WTC11 (cell line): ENCODE measurements at places on chromosomes 5 and 9.

DNA sequence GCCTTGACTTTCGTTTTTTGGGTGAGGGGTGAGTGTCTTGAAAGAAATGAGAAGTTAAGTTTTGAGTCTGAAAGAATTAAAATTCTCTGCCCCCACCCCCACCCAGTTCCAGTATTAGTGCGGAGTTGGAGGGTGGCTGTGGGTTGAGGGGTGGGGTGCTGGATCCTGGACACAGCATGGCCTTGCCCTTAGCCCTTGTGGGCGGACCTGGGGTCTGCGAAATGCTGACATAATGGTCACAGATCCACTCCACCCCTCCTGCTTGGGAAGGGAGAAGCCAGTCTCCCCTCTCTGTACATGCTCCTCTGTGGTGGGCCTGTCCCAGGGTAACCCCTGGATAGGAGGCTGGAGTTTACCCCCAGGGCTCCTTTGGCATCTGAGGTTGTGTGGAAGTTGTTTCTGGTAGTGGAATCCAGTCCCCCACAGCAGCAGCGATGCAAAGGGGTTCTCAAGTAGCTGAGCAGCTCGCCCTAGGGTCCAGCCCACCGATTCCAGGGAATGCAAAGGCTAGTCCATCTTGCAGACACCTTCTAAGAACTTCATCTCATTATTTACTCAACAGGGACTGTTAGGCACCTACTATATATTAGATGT is 42.8 kb upstream of the TCF7 start:
- no peak for DNase-seq

GRCh38 chr5:139439013-139439903 is at the start of gene DNAJC18:
DNAJC18 (minus strand) TSS chr5:139439525; CDS start chr5:139439445, 80 bp downstream.
- DNase-seq: peak; percentile 97

DNA sequence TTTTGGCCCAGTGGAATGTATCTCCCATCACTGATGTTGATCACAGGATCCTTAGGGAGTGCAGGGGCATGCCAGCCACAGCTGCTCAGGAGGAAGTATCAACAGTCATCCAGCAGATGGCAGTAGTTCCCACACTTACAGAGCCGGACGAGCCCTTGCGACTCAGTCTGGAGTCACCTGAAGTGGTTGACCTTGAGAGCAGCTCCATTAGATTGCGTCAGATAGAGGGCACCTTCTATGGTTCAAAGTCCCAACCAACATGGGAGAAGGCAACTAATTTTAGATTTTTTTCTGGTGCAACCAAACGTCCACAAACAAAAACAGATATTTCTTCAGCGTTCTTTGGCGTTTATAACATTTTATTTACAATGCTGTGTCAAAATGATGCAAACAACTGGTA is 124.5 kb downstream of the EGFLAM start:
- DNase-seq: peak; percentile 81

- no peak for DNase-seq
Observed at GRCh38 chr9:124363326-124364096, 51.7 kb downstream of the PSMB7 start.

- no peak for DNase-seq
Observed at GRCh38 chr9:86705490-86705889, 241.8 kb downstream of the GAS1 start.

DNA sequence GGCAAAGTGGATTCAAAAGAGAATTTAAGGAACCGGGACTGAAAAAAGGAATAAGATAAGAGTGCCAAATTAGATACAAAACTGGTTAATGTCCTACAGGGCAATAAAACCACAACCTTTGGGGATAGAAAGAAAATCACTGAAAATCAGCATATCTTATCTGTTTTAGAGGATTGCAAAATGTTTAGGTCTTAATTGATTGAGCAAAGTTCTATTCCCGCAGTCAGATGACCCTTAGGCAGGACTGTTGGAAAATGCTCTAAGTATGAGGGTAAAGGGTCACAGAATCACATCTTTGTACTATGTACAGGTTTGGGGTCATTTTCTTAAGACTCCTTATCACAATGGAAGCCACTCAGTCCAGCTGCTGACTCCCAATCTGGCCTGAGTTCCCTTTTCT is 129.0 kb downstream of the GABBR2 start:
- no peak for DNase-seq

DNA sequence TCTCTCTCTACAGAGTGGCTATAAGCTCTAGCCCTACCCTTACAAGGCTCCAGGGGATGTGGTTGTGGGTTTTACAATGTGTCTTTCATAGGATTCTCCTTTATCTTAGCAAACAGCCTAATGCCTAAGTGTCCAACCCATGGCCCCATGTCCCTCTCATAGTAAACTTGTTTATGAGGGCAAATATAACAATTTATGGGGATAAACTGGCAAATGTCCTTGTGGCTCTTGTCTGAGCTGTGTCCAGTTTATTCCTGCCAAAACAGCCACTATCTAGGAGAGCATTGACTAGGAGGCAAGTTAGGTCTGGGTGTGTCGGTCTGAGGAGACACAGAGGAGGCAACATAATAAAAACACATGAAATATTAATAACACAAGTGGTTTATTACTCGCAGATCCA is 335.1 kb downstream of the IZUMO3 start:
- DNase-seq: no peak

DNA sequence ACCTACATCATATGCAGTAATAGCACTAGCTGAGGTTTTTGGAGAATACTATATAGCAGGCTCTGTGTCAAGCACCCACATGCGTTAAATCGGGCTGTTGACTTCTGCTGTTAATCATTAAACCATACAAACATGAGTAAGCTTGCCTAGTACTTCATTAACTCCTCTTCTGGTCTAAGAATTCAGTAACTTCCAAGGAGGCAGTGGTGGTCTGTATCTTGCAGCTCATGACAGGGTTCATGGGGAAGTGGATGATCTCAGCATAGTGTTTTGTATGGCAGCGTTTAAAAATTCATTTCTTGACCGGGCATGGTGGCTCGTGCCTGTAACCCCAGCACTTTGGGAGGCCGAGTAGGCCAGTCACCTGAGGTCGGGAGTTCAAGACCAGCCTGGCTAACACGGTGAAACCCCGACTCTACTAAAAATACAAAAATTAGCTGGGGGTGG is at the start of gene HAVCR1:
HAVCR1 (minus strand) TSS at position 24 of the 447 bp plus-strand sequence. CDS start 1,173 bp downstream, outside the sequence.
- no peak for DNase-seq

GRCh38 chr5:135436951-135437418 is 10.2 kb downstream of the DCANP1 start:
- no peak for DNase-seq

GRCh38 chr9:68827837-68828744 is 123.1 kb downstream of the PIP5K1B start:
- no peak for DNase-seq

- DNase-seq: no peak
Observed at GRCh38 chr9:120612218-120612617, 32.3 kb upstream of the CDK5RAP2 start.

DNA sequence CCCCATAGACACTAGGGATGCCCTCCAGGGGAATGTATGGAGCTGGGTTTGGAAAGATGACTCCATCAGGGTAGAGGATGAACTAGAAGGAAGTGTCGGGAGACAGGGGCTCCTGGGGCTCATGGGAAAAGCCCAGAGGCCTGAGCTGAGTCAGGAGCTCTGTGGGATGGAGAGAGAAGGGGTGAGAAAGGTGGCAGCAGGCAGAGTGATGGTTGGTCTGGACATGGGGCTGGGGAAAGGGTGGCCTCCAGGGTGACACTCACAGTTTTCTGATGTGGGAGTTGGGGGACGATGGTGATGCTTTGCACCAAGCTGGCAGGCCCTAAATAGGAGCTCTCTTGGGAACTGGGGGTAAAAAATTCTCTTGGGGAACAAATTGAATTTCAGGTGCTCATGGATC is 213.5 kb upstream of the MVB12B start:
- no peak for DNase-seq

- no peak for DNase-seq
Observed at GRCh38 chr9:85041466-85042137, 372.1 kb downstream of the NTRK2 start.

- no peak for DNase-seq
Observed at GRCh38 chr9:98977813-98978212, 34.1 kb downstream of the COL15A1 start.

DNA sequence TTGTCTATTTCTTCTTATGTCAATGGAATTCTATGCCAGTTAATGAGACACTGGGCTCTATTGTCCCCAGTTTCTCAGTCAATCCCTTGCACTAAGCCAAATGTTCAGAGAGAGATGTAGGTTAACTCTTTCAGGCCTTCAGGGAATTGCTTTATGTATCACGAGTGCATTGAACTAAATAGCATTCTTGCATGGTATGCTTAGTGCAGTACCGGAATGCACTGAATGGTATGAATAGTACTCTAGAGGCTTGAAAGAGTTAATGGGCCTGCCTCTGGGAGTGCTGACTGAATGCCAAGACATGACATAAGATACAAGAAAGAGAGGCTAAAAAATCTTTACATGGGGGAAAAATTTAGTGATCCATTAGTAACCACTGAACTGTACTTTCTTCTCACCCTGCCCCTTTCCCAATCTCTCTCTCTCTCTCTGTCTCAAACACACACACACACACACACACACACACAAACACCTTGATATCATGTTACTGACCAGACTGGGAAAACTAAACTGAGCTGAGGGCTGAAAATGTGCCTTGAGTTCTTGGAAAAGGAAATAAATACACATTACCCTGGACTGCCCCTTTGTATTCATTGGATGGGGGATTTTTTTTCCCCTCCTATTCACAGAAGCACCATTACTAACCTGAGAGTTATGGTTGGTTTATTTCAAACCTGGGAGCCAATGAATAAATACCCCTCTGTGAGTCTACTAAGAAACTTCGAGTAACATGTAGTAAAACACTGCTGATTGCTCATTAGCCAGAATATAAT is 35.4 kb upstream of the TMC1 start:
- DNase-seq: no peak

- DNase-seq: no peak
Observed at GRCh38 chr5:89043676-89044075, 160.7 kb upstream of the MEF2C start.

DNA sequence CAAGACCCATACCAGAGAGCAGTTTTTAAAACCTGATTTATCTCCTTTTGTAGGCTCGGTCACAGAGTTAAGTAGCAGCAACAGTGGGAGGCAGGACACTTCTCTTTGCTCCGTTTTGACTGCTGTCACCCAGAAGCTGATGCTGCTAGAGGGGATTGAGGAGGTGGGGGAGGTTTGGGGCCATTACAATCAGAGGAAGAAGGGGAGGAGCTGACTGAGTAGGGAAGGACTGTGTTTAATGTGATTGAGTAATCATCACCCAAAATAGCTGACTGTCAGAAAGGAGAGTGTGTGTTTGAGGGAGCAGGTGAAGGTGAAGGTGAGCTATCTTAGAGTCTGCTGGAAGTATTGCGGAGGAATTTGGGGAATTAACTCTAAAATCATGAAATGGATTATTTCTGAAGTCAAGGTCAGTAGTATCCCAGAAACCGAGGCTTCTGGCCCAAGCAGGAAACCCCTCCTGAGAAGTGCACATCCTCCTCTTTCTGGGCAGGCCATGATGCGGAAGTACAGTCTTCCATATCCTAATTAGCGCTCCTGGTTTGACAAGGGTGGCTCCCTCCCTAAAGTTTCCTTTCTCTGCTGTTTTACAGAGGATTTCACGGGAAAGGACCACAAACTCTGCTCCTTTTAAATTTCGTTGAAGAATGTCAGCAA is 214.9 kb downstream of the PLK2 start:
- DNase-seq: no peak

DNA sequence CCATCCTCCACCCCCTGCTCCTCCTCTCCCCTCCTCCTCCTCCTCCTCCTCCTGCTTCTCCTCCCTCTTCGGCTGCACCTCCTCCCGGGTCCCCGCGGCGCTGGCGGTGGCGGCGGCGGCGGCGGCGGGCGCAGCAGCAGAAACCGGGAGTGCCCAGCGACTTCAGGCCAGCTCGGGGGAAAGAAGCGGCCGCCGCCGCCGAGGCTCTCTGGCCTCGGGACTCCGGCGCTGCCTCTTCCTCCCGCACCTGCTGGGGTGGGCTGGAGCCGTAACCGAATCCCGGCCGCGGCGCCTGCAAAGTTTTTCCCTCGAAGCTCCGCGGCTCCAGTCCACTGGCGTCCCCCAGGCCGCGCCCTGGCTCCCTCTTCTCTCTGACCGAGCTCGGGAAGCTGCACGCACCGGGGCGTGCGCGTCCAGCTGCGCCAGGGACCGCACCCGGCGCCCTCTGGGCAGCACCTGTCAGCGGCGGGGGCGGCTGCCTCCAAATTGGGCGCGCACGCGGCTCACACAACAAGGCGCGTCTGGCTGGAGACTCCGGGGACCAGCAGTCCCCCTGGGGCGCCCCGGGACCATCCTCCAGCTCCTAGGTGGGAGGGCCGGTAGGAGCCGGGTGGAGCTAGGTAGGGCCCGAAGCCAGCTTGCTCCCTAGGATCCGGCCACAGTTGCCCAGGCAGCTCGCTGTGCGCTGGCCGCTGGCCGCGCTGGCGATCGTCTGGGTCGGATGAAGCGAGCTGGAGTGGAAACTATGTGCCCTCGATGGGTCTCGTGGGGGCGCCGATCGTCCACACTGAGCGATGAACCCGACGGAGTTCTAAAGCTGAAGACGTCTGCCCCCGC is at the start of gene MCTP1:
MCTP1 (minus strand) TSS at position 523 of the 837 bp plus-strand sequence.
- peak; percentile 59 for DNase-seq

DNA sequence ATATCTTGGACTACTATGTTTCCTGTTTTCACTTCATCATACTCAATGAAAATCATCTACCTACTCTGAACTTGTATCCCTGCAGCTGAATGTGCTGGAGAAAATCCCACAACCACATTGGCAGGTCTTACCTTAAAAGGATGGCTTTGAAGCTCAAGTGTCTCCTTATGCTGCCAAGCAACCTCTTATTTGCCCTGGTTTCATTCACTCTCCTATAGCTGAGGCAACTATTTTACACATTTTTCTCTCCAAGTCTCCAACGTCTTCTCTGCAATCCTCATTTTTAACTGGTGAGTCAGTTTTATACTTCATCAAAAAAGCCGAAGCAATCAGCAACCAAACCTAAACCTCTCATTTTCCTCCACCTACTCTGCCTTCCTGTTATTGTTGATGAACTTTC is 49.7 kb downstream of the POU4F3 start:
- DNase-seq: no peak

DNA sequence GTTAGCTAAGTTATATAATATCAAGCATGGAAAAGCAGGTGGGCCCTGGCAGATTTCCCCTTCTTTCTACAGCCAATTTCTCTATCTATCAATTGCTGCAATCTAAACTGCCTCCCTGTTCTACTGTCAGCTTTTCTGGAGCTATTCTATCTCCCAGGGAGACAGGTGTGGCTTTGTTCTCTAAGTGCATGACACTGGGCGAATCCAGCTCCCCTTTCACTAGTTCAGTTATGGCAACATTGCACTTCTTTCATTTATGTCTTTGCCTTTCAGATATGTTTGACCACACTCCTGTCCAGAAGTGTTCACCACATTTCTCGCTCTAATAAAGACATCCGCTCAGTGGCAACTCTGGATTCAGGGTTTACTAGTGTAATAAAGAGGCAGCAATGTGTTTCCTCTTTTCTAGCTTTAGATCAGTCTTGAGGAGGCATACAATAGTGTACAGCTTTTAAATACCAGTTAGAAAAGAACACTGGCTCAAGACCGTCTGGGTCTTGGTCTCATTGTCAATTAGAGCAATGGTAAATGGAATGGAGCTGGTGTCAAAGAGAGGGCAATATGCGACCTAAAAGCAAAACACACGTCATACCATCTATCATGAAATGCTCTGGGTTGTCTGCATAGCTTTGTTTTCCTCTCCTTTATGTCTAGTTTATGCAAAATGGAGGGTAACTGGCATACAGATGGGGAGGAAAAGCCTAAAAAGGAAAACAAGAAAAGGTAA is 197.0 kb downstream of the SLF1 start:
- DNase-seq: no peak

GRCh38 chr5:125140855-125141254 is 394.4 kb upstream of the ZNF608 start:
- DNase-seq: no peak
